ENCODE measurements at places on chromosomes 11 and 22.

- no peak for DNase-seq
Measured at GRCh38 chr11:73137944-73138274, 4.2 kb downstream of the FCHSD2 start.

DNA sequence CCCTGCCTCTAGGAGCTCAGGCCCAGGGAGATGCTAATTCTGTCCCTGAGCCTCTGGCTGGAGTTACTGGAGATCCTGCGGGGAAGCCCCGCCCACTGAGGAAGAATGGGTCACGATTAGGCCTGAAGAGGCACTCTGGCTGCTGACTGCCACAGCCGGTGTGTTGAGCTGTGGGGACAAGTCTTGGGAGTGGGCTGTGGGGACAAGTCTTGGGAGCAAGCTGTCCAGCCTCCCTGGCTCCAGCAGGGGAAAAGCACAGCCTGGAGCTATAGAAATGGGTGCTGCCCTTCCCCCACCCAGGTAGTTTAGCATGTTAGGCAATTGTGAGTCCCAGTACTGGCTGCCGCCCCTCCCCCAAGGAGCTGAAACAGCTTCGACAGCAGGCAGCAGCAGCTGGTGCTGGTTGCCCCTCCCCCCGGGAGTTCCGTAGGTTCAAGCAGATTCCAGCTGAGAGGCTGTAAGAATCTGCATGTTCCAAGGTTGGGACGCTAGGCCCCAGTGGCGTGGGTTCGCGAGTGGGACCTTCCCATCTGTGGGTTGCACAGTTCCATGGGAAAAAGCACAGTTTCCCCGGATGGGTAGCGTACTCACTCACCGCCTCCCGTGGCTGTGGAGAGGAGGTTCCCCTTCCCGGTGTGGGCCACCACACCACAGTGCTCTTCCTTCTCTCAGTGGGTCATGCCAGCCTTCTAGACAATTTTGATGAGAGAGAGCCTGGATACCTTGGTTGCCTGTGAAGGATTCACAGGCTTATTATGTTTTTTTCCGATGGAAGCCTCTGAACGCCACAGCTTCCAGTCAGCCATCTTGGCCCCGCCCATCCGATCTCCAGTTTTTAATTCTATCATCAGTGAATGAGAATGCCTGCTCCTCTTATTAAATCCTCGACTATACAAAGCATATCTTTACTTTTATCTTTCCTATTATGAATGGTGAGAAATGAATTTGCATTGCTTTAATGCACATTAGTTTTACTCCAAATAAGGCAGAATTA, 61.5 kb downstream of the MSANTD4 start:
- DNase-seq: no peak

GRCh38 chr11:126870021-126870420, 130.5 kb downstream of the KIRREL3 start:
- no peak for DNase-seq

GRCh38 chr11:47775240-47775869, 8.2 kb upstream of the FNBP4 start:
- DNase-seq: no peak

- no peak for DNase-seq
Measured at GRCh38 chr11:104791896-104792295, 106.4 kb downstream of the CASP12 start.

DNA sequence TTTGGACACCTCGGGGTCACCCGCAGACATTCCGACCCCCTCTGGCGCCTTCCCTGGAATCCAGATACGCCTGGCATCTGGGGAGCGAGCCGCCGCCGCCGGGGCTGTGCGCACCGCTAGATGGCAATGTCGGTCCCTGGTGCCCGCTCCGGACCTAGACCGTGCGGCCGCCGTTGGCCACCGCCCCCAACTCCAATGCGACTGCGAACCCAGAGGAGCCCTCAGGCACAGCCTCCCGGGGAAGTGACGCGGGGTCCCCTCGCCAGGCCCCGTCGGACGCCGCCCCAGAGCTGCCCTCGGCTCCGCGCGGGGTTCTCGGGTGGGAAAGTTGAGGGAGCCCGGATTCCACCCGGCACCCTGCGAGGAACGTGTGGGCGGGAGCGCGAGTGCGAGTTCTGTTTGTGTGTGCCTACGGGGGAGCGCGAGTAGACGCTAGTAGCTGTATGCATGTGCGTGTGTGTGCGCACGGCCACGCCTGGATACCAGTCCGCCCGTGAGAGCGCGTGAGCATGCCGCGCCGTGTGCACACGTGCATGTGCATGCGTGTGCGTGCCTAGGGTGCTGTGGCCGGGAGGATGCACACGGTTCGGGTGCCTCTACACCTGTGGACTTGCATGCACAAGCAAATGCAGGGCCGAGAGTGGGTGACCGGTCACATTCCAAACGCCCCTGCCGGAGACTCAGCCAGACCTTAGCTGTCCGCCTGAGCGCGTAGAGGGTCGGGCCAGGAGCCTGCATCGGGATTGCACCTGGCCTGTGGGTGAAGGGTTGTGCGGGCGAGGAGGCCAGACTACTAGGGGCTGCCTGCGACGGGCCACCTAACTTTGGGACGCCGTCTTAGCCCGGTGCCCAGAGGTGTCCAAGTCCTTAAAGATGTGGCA, 1.9 kb downstream of the CHRM4 start:
- DNase-seq: peak; percentile 66

DNA sequence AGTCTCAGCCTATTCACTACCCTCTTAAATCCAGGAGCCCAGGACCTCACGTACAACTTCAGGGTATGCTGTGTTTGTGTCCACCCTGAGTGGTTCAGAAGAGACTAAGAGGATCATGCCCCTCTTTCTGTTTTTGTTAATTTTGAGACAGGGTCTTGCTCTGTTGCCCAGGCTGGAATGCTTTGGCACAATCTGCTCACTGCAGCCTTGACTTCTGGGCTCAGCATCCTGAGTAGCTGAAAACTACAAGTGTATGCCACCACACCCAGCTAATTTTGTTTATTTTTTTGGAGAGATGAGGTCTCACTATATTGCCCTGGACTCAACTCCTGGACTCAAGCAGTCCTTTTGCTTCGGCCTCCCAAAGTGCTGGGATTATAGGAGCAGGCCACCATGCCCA, 118.5 kb downstream of the NAT10 start:
- no peak for DNase-seq

- no peak for DNase-seq
Measured at GRCh38 chr22:50611341-50612060, 10.9 kb downstream of the MAPK8IP2 start.

- no peak for DNase-seq
Measured at GRCh38 chr11:120694726-120695125, 183.2 kb downstream of the GRIK4 start.

- DNase-seq: no peak
Measured at GRCh38 chr22:50467341-50467740, 7.5 kb downstream of the SBF1 start.
